Osteoblast (primary cell): ENCODE measurements at places on chromosomes 16 and 17. TPM values are rescaled to one million over a fixed set of nuclear protein-coding genes. Genes with fewer than 3 reads are reported as not detected.

- DNase-seq, result no peak
Measured at GRCh38 chr17:2295575-2295974, 8.0 kb downstream of the SMG6 start.

GRCh38 chr16:80611171-80611929, 70.6 kb downstream of the DYNLRB2 start:
- no peak for DNase-seq

GRCh38 chr16:27330542-27330941, 16.8 kb downstream of the IL4R start:
- DNase-seq, result peak; percentile 94

DNA sequence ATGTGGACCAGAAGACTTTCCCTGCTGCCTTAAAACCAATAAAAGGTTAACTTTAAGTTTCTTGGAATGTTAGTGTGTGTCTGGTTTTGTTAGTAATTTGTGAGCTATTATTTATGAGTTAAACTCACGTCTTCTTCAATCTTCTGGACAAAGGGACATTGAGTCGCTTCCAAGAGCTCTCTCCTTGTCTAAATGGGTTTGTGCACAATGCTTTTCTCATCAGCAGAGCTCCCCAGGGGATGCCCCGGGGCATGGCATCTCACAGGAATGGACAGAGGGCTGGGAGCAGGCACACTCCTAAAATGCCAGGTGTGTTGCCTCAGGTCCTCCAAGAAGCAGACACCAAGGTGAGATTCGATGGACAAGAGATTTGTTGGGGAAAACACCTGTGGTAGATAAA, 90.5 kb downstream of the RGS9 start:
- DNase-seq, result no peak

- DNase-seq, result peak; percentile 48
Measured at GRCh38 chr17:82970818-82971590, 108.4 kb upstream of the METRNL start.

GRCh38 chr17:78819402-78819801, 21.2 kb downstream of the USP36 start:
- no peak for DNase-seq

DNA sequence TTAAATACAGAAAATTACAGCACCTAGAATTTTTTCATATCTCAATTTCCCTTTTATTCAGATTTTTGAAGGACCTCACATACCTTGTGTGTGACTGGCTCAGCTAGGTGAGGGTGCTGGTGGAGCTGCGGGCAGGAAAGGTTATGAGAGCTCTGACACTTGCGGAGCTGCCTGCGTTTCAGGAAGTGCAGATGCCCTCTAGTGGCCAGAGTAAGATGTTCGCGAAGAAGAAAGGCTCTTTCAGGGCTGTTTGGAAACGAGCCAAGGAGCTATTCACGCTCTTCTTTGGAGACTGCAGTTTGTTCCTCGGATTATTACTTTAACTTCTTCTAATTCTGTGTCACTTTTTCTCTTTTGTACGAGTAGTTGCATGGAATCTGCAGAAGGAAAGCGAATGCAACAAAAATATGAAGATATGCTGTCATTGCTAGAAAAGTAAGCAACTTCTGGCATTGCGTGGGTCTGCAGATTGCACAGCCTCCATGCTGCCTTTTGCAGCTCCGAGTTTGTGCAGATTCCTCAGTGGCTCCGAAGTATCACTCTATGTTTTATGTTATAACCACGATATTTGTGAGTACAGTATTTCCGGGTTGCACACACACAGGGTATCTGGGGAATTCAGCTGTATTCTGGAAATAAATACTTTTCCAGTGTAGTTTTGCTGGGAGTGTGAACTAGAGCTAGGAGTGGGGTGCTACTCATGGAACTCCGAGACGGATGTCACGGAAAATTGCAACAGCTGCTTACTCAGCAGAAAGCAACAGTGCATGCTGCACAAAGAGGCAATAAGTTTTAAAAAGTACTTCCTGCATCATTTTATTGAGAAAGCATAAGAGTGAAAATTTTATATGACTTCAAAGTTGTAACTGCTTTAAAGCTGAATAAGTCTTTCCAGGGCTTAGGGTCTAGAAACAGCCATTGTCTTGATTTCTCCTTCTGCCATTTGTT, 46.3 kb downstream of the DNAH9 start:
- peak; percentile 82 for DNase-seq

GRCh38 chr16:89805136-89805905, 11.1 kb downstream of the FANCA start:
- peak; percentile 84 for DNase-seq

DNA sequence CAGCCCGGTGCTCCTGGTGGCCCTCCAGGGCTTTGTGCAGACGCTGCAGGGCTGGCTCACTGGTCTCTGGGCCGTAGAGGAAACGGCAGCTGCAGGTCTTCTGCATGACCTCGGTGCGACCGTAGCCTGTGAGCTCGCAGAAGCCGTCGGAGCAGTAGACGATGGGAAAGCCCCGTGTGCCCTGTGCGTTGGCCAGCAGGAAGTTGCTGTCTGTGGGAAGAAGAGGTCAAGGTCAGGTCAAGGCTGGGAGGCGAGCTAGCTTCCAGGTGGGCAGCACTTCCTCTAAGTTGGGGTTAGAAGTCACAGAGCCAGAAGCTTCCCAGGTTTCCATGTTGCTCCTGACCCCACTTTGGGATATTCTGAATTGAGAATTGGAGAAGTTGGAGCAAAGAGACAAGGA, 2.1 kb downstream of the KCNH4 start:
- DNase-seq, result peak; percentile 79

GRCh38 chr17:27747462-27748359, 52.6 kb downstream of the NOS2 start:
- peak; percentile 76 for DNase-seq

GRCh38 chr17:22506231-22506630, 813.9 kb downstream of the KCNJ18 start:
- no peak for DNase-seq

DNA sequence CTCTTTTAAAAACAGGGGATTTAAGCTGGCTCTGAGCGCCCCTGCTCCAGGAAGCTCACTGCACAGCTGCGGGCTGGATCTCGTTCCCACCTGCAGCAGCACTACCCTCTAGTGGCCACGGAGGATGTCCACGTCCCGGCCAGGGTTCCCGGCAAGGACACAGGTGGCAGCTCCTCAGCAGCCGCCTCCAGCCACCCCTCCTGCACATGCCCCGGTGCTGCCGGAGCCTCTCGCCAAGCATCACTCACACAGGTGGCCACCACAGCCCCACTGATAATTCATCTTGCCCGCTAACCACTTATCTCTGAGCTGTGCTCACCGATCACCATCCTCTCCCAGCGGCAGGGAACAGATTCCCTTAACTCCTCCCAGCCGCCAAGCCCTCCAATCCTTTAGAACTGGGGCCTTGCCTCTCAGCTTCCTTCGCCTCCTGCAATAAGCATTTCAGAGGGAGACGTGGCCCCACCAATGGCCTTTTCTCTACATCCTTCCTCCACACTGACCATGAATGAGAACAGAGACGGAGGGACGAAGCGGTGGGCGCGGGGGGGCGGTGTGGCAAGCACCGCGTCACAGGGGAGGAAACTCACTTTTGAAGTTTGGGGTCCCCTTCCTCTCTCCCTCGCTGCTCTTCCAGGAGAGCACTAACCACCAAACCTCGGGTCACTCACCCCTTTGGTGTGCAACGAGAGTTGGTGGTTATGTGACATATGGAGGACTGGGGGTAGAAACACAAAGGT, 222.1 kb downstream of the RBFOX3 start:
- peak; percentile 96 for DNase-seq

DNA sequence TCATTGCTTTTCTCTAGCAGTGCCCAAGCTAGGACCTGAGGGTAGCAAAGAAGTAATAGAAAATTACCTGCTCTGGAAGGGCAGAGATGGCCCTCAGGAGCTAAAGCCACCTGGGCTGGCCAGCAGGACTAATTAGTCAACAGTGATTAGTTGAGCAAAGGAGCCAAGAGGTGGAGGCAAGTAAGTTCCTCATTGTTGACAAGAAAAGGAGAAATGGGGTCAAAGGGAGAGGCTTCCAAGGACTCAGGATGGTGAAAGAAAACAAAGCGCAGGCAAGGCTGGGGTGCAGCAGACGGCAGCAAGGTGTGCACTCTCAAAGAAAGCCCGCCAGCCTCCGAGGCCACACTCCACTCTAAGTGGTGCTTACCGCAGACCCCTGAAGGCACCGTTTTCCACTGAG, 44.6 kb downstream of the CMTM4 start:
- no peak for DNase-seq

DNA sequence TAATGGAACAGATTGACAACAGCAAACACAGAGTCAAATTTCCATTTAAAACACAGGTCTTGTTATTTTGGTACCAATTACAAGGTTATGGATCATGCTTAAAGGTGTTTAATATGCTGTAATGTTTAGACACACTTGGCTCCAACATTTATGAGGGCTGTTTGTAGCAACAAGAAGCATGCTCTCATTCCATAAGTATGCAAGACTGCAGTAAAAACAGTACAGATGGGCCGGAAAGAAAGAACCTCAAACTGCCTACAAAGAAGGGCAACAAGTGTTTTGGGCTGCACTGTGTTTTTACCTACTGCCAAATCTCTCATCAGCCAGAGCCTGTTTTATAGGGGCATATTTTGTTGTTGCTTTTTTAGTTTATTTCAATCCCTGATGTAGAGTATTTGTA, 100.5 kb upstream of the HS3ST3A1 start:
- no peak for DNase-seq

- no peak for DNase-seq
Measured at GRCh38 chr17:79949656-79950209, 85.9 kb downstream of the TBC1D16 start.

DNA sequence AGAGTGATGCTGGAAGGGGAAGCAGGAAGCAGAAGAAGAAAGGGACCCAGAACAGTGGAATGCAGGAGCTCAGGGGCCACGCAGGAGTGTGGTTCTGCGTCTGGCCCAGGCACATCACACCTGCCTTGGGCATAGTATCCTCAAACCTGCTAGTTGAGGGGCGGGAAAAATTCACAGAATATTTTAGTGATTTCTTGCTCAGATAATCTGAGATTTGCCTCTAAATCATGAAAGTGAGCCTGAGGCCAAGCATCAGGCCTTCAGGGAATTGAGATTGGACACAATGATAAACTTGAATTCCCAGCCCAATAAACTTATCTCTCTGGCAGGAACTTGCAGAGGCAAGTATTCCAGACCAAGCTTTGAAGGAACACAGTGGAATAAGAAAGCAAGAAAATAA, 48.5 kb upstream of the CCL2 start:
- no peak for DNase-seq

The UBE2G1 gene
- total RNA-seq, result 36.2 and 37.7 TPM in 2 replicates

The C16orf92 gene
- total RNA-seq, result not detected in 2 replicates

The MYH8 gene
- not detected in 2 replicates for total RNA-seq

The CCDC144A gene
- 11.2 and 28.0 TPM in 2 replicates for total RNA-seq

The NECAB2 gene
- total RNA-seq, result 0.29 and 0.72 TPM in 2 replicates

The GRN gene
- total RNA-seq, result 382 and 390 TPM in 2 replicates

The CDRT15 gene
- not detected in 2 replicates for total RNA-seq

The SLC5A11 gene
- total RNA-seq, result 0.29 TPM in 1 of 2 replicates, not detected in the other

The HBQ1 gene
- total RNA-seq, result not detected in 2 replicates

The SLC22A31 gene
- total RNA-seq, result not detected in 2 replicates

The TMEM97 gene
- total RNA-seq, result 20.6 TPM in 2 replicates

The PDF gene
- 11.2 and 13.0 TPM in 2 replicates for total RNA-seq
